ENCODE measurements at places on chromosomes 16 and 17. TPM values are rescaled to one million over a fixed set of nuclear protein-coding genes. Genes with fewer than 3 reads are reported as not detected.

The CES5A gene
- total RNA-seq, result not detected

The NUDT16L1 gene
- 28.0 TPM for total RNA-seq

The CRYM gene
- 0.84 TPM for total RNA-seq

The TIMP2 gene
- total RNA-seq, result 19.9 TPM

The CHD9NB gene
- total RNA-seq, result not detected

The PRSS33 gene
- total RNA-seq, result not detected

The NPIPB13 gene
- 12.1 TPM for total RNA-seq

The TERB1 gene
- total RNA-seq, result 0.42 TPM

The FAM171A2 gene
- 0.10 TPM for total RNA-seq

The HBZ gene
- total RNA-seq, result not detected

The HEATR9 gene
- 0.63 TPM for total RNA-seq

The CHST5 gene
- total RNA-seq, result under 0.01 TPM

The UNC45B gene
- 0.94 TPM for total RNA-seq

The TMC7 gene
- not detected for total RNA-seq

The GPR142 gene
- not detected for total RNA-seq

The ABCC6 gene
- 0.63 TPM for total RNA-seq

The TMEM100 gene
- total RNA-seq, result not detected

The PTX4 gene
- not detected for total RNA-seq

The ITGAD gene
- total RNA-seq, result under 0.01 TPM

The G6PC1 gene
- total RNA-seq, result not detected

Data from mononuclear cell (primary cell).